ENCODE measurements at places on chromosomes 1 and 21.

DNA sequence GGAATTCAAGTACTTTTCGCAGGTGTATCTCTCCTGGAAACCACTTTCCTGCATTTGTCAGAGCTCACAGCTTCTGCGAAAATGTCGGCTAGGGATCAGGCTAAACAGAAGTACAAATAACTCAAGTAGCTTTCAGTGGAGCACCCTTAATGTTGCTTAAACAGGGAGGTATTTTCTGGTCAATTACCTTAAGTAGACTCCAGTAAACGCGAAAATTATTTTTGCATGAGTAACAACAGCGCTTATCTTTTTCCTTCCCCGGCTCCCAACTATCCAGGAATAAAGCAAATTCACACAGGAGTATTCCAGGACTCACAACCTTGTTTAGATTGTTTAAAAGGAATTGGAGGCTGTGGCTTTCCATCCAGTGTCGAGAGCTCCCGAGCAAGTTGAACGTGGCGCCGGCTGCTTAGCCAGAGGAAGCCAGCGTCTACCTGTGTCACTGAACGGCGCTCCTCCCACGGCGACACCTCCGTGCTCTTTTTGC lies 7.3 kb upstream of the SIM2 start:
- DNase-seq = no peak

DNA sequence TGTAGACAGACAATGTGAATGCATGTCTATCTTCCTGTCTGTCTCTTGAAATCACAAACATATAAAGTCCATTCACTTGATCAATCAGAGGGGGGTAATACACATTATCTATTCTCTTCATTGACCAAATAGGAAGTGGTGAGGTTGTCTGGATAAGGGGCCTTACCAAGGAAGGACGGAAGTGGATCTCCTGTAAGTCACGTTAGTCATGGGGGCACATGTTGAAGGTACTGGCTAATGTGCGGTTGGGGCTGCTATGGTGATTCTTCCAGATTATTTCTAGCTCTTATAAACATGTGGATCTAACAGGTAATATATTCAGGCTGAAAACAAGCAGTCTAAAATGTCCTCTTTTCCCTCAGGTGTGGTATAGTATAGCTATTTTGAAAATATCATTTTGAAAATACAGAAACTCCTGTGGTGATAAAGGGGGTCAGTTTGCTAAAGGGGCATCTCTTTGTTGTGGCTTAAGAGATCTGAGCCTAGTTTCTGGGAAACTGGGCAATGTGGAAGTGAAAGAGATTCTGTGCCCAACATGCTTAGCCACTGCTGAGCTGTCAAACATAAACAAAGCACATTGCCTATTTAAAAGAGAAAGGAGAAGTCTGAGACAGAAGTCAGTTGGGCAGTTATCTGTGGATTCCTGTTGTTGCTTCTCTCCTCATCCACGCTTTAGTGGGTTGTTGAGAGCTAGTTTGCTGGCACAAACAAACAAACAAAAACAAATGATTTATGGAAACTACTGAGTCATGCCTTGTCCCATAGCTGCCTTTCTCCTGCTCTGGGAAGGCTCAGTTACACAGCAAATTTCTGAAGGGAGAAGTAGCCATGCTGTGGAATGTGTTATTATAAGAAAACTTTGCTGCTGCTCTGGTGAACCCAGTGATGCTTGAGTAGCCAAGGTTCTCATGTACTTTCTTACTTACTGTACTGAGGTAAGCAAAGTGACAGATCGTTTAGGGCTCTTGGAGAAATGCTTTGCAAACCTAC lies 166.9 kb downstream of the HLX start:
- no peak for DNase-seq

DNA sequence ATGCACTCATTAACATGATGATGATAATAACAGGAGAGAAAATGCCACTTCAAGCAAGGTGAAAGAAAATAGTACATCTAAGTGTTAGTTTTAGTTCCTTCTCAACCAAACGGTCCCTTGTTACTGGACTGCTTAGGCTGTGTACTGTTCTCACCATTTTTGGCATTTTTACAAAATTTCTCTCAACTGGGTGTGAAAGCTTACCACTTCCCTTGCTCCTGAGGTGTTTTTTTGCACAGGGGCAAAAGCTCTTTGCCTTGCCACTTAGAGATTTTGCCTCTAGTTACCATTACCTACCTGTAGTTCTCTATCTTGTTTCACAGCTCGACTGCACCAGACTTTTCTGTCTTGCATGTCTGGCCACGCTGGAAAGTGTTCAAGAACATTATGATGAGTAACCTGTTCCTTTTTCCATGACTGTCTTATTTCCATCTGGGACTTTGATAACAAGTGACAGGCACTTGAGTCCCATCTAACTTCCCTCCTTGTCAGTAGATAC lies 10.7 kb downstream of the NEK7 start:
- DNase-seq = no peak

- no peak for DNase-seq
These were observed 52.3 kb downstream of the C1orf198 start for GRCh38 chr1:230816018-230816417.

- no peak for DNase-seq
These were observed 16.6 kb downstream of the EYA3 start for GRCh38 chr1:28071813-28072212.

- no peak for DNase-seq
These were observed 5.2 kb upstream of the BACH1 start for GRCh38 chr21:29293495-29293894.

DNA sequence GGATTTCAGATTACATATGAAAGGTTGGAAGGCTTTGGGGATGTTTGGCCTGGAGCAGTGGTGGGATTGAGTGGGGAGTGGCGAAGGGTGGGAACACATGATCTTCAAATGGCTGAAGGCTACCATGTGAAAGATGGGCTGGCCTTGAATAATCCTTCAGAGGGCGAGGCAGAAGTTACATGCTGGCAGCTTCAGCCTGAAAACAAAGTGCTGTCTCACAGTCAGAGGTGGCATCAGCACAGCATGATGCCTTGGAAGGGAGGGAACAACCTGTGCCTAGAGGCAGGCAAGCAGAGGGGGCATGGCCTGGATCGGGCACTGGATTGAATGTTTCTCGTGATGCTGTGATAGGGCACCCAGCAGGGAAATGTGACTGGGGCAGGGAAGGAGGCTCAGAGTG lies 130.8 kb downstream of the BEND5 start:
- DNase-seq = no peak

- DNase-seq = no peak
These were observed 812.9 kb upstream of the ADGRL2 start for GRCh38 chr1:80987824-80988223.

DNA sequence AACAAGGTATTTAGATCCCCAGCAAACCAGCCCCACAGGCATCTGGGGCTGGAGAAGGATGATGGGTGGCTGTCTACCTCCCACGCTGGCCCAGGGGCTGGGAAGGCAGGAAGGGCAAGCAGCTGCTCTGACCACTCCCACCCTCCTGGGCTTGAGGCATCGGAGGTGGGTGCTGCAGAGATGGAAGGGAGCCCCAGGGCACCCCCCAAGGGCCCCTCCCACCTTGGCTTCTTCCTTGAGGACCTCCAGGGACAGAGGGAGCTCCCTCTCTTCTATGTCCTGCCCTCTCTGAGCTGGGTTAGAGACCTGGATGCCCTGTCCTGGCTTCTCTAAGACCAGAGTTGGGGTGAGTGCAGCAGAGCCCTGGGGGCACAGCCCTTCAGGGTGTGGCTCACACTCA lies 3.1 kb downstream of the CD52 start:
- DNase-seq = no peak

GRCh38 chr21:14453339-14454015 lies 70.5 kb upstream of the HSPA13 start:
- no peak for DNase-seq

GRCh38 chr1:206696812-206697585 lies 12.3 kb downstream of the MAPKAPK2 start:
- no peak for DNase-seq

- DNase-seq = no peak
These were observed 117.4 kb upstream of the B3GALT2 start for GRCh38 chr1:193303849-193304248.

DNA sequence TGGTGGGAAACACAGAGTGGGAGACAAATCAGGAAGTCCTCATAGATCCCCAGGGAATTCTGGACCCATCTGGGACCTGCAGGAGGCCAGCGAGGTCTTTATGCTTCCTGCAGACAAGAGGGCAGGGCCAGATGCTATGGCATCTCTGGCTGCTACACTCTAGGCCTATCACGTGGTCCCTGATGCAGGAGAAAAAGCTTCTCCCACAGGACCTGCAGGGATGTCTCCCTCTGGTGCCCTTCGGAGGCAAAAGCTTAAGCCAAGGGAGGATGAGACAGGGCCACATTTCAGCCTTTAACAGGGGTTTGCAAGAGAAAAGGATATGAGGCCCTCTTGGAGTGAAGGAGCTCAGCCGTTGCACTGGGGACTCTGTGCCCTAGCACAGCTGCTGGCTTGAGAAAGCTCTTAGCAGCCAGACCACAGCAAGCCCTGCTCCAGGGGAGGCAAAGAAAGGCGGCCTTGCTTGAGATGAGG lies 243.0 kb downstream of the C1orf94 start:
- no peak for DNase-seq

DNA sequence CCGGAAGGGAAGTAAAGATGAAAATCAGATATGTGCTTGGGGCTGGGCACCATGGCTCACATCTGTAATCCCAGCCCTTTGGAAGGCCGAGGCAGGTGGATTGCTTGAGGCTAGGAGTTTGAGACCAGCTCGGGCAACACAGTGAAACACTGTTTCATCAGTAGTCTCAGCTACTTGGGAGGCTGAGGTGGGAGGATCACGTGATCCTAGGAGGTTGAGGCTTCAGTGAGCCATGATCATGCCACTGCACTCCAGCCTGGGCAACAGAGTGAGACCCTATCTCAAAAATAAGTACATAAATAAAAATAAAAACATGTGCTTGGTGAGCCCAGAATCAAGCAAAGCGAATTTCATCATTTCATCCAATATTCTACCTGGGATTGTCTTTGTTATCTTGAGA lies 23.3 kb upstream of the PCP4 start:
- DNase-seq = no peak

DNA sequence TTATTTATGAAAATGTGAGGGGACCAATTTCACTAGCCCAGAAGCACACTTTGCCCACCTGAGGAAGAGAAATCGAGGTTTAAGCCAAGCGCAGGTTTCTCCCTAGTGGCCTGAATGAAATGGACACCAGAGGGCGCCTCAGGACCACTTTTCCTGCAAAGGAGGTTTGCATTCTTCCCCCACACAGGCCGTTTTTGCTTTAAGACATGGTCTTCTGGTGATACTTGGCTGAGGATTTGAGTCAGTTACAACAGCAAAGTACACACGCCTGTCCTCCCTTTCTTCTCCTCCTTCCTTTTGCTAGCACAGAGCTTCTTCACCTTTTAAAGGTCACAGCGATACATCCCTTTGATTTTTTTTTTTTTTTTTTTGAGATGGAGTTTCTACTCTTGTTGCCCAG lies 5.4 kb downstream of the PLA2G2E start:
- peak; percentile 69 for DNase-seq

- DNase-seq = no peak
These were observed 30.6 kb downstream of the KANK4 start for GRCh38 chr1:62288662-62289061.

GRCh38 chr1:19436716-19437476 lies 48.4 kb downstream of the CAPZB start:
- DNase-seq = no peak

- no peak for DNase-seq
These were observed 10.8 kb upstream of the ENO1 start for GRCh38 chr1:8889103-8889846.

- no peak for DNase-seq
These were observed 152.8 kb downstream of the PPP1R12B start for GRCh38 chr1:202501281-202501680.

GRCh38 chr1:184929711-184930202 lies 44.6 kb downstream of the NIBAN1 start:
- no peak for DNase-seq

GRCh38 chr21:41783476-41784180 lies 16.8 kb upstream of the RIPK4 start:
- DNase-seq = peak; percentile 29

DNA sequence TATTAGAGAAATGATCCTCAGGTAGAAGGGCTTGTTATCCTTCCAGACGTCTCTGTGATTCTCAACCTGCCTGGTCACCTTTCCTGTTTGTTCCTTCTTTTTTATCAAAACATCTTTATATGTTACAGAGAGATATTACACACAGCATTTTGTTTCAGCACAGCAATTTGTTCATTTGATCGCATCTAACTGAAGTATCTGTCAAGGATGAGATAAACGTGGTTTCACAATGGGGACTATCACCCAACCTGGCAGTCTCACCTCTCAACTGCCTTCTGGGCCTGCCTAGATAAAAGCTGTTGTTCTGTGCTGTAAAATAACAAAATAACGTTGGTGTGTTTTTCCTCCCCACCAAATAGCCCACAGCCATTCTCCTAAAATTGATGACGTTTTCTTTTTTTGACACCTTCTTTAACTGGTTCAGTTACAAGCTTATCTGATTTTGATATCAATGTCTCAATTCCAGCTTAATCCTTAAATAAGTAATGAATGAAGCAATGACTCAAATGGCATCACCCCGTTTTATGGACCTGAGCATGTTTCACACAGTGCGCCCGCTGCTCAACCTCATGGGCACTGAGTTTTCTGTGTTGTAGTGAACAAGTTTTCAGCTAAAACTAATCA lies 367.9 kb upstream of the RUNX1 start:
- DNase-seq = no peak

GRCh38 chr1:69673321-69673720 lies 105.6 kb downstream of the LRRC7 start:
- DNase-seq = peak; percentile 14

GRCh38 chr1:107359472-107360241 lies 218.8 kb downstream of the NTNG1 start:
- DNase-seq = no peak
